CD4-positive, alpha-beta memory T cell (primary cell): ENCODE measurements at places on chromosomes 11 and 22.

- H3K36me3 ChIP-seq, result no peaks in the 10 kb centered on the region
- no peaks in the 10 kb centered on the region for H3K4me1 ChIP-seq
- H3K27me3 ChIP-seq, result no peaks in the 10 kb centered on the region
- H3K4me3 ChIP-seq, result no peak overlapping the region
Measured at GRCh38 chr11:25667871-25668270, 664.1 kb upstream of the ANO3 start.

DNA sequence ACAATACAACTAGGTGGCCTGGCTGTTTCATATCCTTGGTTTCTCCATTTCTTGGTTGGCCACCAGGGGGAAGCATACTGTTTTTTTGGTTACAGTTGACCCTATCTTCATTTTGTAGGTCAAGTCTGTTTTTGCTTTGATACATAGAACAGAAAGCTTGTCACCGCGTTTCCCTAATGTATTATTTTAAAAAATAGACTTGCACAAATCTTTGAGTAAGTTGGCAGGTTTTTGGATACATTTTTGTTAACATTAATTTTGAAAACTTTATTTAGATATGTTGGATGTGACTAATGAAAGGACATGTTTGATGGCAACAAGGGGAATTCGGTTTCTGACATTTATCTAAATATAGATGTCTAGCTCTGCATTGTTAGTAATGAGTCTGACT is 3.0 kb downstream of the NCR3LG1 start:
- DNase-seq, result peak; percentile 62
- no peak overlapping the region for H3K4me3 ChIP-seq
- H3K4me1 ChIP-seq, result peaks cover 29% of the 10 kb centered on the region
- H3K27ac ChIP-seq, result no peak overlapping the region
- H3K27me3 ChIP-seq, result no peaks in the 10 kb centered on the region

DNA sequence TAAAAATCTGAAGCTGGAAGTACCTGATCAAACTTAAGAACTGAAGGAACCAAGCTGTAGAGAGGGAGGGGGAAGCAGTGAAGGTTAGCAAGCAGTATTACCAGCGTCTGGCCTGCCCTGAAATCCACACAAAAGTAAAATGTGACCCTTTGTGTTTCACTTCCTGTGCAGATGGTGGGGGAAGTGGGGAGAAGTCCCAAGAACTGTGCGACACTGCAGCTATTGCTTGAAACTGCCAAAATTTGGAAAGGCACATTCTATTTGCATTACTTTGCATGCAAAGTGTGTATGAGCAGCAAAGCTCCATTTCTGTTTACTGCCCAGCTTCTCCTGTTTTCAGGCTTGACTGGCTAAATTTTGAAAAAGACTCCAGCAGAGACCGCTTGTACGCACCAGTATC is 72.1 kb upstream of the BMAL1 start:
- no peak for DNase-seq
- H3K4me3 ChIP-seq, result no peak overlapping the region
- no peaks in the 10 kb centered on the region for H3K27me3 ChIP-seq

DNA sequence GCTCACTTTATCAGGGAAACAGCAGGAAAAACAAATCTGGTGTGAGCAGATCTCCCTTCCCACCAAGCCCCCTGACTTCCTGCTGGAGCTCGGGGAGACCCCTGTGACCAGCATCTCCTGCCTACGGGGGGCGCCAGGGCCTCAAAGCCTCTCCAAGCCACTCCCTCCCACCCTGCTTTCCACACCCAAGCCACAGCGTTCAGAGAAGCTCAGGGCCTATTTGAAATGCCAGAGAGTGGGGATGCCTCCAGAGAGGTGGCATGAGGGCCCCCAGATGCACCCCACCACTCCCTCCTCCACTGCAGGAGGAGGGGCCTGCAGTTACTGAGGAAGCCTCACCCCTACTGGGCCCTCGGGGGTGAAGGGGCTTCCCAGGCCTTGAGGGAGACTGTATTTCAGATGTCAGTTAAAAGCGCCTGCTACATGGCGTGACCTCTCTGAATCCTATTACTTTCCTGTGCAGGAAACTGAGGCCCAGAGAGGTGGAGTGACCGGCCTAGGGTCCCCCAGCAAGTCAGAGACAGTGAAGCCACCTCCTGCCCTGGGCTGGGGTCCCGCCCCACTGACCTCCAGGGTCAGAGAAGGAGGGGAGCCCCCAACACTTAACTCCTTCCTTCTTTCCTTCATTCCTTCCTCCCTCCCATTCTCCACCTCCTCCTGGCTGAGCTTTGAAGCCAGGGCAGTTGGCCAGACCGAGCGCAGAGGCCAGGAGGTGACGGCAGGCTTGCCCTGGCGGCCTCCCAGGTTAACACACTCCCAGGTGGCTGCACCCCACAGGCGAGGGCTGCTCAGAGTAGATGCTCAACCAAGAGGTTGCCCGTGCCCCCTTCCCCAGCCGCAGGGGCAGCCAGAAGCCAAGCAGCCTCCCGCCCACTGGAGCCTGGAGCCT is 6.0 kb upstream of the CDKN1C start:
- no peaks in the 10 kb centered on the region for H3K27me3 ChIP-seq
- DNase-seq, result no peak
- H3K4me1 ChIP-seq, result peaks cover 37% of the 10 kb centered on the region

DNA sequence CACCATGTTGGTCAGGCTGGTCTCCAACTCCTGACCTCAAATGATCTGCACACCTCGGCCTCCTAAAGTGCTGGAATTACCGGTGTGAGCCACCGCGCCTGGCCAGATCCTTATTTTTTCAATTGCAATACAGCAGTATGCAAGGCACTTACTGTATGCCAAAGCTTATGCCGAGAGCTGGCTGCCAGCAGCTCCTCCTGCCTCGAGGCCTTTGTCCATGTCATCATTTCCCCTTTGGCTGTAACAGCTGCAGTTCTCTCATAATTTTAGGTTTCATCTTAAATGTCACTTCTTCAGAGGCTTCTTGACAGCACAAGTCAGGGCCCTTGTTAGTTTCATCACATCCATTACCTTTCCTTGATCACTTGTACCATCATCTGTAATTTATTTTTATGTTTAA is 1.5 kb upstream of the SREBF2 start:
- no peak for DNase-seq
- no peaks in the 10 kb centered on the region for H3K27me3 ChIP-seq
- H3K4me1 ChIP-seq, result peaks cover 26% of the 10 kb centered on the region
- H3K36me3 ChIP-seq, result peaks cover 6% of the 10 kb centered on the region

GRCh38 chr11:11279956-11280689 is 72.9 kb downstream of the CSNK2A3 start:
- H3K4me1 ChIP-seq, result no peaks in the 10 kb centered on the region
- no peaks in the 10 kb centered on the region for H3K27me3 ChIP-seq
- no peak overlapping the region for H3K27ac ChIP-seq

- H3K4me3 ChIP-seq, result no peak overlapping the region
- no peaks in the 10 kb centered on the region for H3K27me3 ChIP-seq
- H3K36me3 ChIP-seq, result peaks cover 58% of the 10 kb centered on the region
- no peak overlapping the region for H3K27ac ChIP-seq
- peaks cover 15% of the 10 kb centered on the region for H3K4me1 ChIP-seq
- no peak for DNase-seq
Measured at GRCh38 chr22:40367342-40367741, 3.1 kb upstream of the SGSM3 start.

GRCh38 chr11:123659311-123659710 is 4.9 kb upstream of the SCN3B start:
- no peaks in the 10 kb centered on the region for H3K36me3 ChIP-seq
- peaks cover 12% of the 10 kb centered on the region for H3K4me1 ChIP-seq
- no peak for DNase-seq
- H3K4me3 ChIP-seq, result no peak overlapping the region
- H3K27me3 ChIP-seq, result peaks cover 8% of the 10 kb centered on the region
- H3K27ac ChIP-seq, result no peak overlapping the region

DNA sequence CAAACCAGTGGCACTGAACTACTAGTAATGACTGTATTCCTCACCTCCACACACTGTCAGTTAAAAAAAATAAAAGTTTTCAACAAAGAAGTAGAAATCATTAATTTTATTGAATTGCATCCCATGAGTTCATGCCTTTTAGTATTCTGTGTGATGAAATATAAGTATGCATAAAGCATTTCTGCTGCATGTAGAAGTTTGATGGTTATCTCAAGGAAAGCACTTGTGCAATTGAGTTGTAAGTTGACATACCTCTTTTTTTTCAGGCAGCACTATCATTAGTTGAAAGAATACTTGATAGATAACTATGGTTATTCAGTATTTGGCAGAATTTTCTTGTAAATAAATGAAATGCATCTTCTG is 104.4 kb downstream of the STIM1 start:
- H3K27me3 ChIP-seq, result no peaks in the 10 kb centered on the region
- no peaks in the 10 kb centered on the region for H3K36me3 ChIP-seq
- no peak for DNase-seq
- peaks cover 55% of the 10 kb centered on the region for H3K4me1 ChIP-seq
- no peak overlapping the region for H3K27ac ChIP-seq

- no peaks in the 10 kb centered on the region for H3K4me1 ChIP-seq
- H3K27ac ChIP-seq, result no peak overlapping the region
Measured at GRCh38 chr11:76217653-76218160, 11.4 kb upstream of the WNT11 start.

DNA sequence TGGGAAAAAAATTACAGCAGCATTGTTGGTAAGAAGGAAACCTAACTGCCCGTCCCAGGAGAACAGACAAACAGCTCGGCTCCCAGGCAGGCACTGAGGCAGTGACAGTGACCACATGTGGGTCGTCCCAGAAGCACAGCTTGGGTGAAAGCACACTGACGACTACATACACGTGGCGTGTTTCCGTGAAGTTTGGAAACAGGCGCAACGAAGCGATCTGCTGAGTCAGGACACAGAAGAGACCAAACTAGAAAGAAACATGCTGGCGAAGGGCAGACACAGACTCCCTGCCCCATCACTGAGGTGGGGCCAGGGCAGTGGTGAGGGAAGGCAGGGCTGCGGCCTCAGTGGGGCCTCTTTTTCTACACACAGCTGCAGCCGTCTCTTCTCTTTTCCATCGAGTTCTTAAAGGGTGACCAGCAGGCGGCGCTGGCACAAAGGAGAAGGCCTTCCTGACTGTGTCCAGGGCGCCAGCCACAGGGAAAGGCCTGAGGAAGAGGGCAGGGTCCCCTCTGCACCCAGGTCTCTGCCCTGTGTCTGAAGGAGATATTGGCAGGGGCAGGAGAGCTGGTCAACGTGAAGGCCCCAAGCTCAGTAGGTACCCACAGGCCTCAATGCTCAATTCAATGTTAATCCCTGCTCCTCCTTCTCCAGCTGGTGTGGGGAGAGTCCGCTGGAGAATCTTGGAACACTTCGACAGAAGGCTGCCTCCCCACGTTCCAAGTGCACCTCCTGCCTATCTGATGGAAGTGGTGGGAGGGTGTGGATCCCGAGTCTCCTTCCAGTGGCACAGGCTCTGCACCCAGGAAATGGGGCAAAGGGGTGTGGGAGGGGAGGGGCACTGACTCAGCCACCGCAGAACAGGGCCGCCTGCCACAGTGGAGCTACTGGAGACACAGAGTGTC is 19.9 kb downstream of the CARS1 start:
- no peaks in the 10 kb centered on the region for H3K27me3 ChIP-seq
- H3K27ac ChIP-seq, result no peak overlapping the region
- peak; percentile 28 for DNase-seq
- peaks cover 14% of the 10 kb centered on the region for H3K4me1 ChIP-seq
- H3K36me3 ChIP-seq, result peaks cover 55% of the 10 kb centered on the region
- H3K4me3 ChIP-seq, result no peak overlapping the region

DNA sequence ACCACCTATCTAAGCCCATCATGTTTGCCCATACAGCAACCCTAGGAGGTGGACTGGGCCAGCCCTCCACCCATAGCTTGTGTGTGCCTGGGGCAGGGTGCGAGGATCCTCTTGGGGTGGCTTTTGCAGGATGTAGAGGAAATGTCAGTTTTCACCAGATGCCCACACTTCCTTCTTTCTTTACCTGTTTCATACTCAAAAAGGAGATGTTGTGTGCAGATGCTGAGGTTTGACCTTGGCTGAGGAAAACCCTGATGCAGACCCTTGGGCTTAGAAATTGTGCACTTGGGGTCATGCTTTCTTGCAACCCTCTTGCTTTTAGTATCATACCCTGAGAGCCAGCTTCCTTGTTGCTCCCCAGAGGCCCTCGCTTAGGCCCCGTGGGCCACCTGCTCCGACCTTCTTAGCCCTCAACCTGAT is 2.2 kb downstream of the HTR3A start:
- no peak overlapping the region for H3K4me3 ChIP-seq
- no peaks in the 10 kb centered on the region for H3K27me3 ChIP-seq
- no peaks in the 10 kb centered on the region for H3K4me1 ChIP-seq

DNA sequence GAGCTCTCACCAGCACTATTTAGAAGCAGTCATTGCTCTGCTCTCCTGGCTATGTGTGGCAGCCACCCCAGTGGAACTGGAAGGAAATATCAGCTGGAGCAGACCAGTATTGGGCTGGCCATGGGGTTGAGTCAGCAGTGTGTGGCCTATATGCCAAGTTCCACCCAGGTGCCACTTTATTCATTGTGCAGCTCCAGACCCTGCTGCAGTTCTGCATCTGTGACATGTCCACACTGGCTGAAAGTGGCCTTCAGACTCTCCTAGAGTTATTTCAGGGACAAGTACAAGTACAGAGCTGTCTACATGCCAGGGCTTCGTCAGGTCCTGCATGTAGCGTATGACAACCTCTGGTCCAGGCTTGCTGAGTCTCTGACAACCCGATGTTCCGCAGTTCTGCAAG is 55.2 kb downstream of the CABIN1 start:
- H3K27ac ChIP-seq, result no peak overlapping the region
- no peaks in the 10 kb centered on the region for H3K4me1 ChIP-seq
- H3K27me3 ChIP-seq, result no peaks in the 10 kb centered on the region
- no peak overlapping the region for H3K4me3 ChIP-seq
- no peak for DNase-seq

GRCh38 chr11:78138694-78139421 is 568 bp downstream of the ALG8 start:
- no peak for DNase-seq
- no peaks in the 10 kb centered on the region for H3K27me3 ChIP-seq
- H3K4me1 ChIP-seq, result peaks cover 21% of the 10 kb centered on the region
- H3K27ac ChIP-seq, result peak overlapping the region; percentile 74
- H3K4me3 ChIP-seq, result peak overlapping the region; percentile 88

GRCh38 chr11:64334764-64335735 is 5.0 kb upstream of the CCDC88B start:
- no peak for DNase-seq
- H3K4me3 ChIP-seq, result no peak overlapping the region
- no peaks in the 10 kb centered on the region for H3K36me3 ChIP-seq
- H3K4me1 ChIP-seq, result peaks cover 25% of the 10 kb centered on the region
- no peak overlapping the region for H3K27ac ChIP-seq

DNA sequence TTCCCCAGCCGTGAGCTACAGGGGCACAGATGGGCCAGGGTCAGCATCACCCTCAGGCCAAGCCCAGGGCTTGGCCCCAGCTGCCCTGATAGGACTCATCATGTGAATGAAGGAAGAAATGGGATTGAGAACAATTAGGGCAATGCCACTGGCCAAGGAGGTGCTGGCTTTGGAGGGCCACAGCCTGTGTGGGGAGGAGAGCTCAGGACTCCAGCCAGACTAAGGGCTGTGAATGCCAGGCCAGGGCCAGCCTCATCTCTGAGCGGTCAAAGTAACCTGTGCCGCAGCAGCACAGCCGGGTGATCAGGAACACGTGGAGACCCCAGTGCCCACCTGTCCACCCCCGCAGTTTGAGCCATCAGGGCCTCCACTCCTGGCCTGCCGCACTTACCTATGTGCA is 10.1 kb downstream of the CHID1 start:
- H3K27ac ChIP-seq, result no peak overlapping the region
- no peak overlapping the region for H3K4me3 ChIP-seq
- no peak for DNase-seq
- H3K36me3 ChIP-seq, result peaks cover 46% of the 10 kb centered on the region
- no peaks in the 10 kb centered on the region for H3K4me1 ChIP-seq
